Urinary bladder (tissue), 4 donors: ENCODE measurements at places on chromosomes 3 and 15. TPM values are rescaled to one million over a fixed set of nuclear protein-coding genes. Genes with fewer than 3 reads are reported as not detected.

SEMA6D gene
- 2.5 TPM for polyA plus RNA-seq

CAPN3 gene
- 6.3 TPM for polyA plus RNA-seq

SPATA12 gene
- 0.09 TPM for polyA plus RNA-seq

SOX14 gene
- not detected for polyA plus RNA-seq

LINS1 gene
- 11.1 TPM for polyA plus RNA-seq

SERPINI2 gene
- polyA plus RNA-seq, result 0.08 TPM
